ENCODE measurements at places on chromosomes 6 and 20. TPM values are rescaled to one million over a fixed set of nuclear protein-coding genes. Genes with fewer than 3 reads are reported as not detected.

- H3K27ac ChIP-seq = no peak overlapping the region
- DNase-seq = no peak
- H3K4me1 ChIP-seq = peaks cover 27% of the 10 kb centered on the region
These were observed 5.5 kb downstream of the ANKEF1 start for GRCh38 chr20:10040070-10040975.

GRCh38 chr6:150579611-150580010 is 20.1 kb upstream of the PLEKHG1 start:
- no peak for DNase-seq
- peaks cover under 1% of the 10 kb centered on the region for H3K4me1 ChIP-seq
- H3K27ac ChIP-seq = no peak overlapping the region
- H3K36me3 ChIP-seq = no peaks in the 10 kb centered on the region
- H3K27me3 ChIP-seq = peaks cover 7% of the 10 kb centered on the region

DNA sequence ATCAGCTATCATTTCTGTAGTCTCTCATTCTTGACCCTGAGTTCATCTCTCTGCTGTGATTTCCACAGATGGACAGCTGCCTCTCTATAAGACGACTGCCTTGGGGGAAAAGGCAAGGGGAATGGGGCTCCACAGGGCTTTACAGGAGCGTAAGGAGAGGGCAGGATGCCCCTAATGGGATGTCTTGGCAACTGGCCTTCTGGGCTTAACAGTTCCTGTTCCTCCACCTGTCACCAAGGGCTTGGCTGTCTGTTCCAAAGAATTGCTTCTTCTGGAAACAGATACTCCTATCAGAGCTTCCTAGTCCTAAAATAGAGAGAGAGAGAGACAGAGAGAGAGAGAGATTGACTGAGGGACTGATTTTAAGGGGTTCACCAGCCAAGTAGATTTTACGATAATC is 181.9 kb downstream of the TMEM200A start:
- no peak overlapping the region for H3K4me3 ChIP-seq
- DNase-seq = no peak
- no peaks in the 10 kb centered on the region for H3K4me1 ChIP-seq
- H3K36me3 ChIP-seq = peaks cover 5% of the 10 kb centered on the region

DNA sequence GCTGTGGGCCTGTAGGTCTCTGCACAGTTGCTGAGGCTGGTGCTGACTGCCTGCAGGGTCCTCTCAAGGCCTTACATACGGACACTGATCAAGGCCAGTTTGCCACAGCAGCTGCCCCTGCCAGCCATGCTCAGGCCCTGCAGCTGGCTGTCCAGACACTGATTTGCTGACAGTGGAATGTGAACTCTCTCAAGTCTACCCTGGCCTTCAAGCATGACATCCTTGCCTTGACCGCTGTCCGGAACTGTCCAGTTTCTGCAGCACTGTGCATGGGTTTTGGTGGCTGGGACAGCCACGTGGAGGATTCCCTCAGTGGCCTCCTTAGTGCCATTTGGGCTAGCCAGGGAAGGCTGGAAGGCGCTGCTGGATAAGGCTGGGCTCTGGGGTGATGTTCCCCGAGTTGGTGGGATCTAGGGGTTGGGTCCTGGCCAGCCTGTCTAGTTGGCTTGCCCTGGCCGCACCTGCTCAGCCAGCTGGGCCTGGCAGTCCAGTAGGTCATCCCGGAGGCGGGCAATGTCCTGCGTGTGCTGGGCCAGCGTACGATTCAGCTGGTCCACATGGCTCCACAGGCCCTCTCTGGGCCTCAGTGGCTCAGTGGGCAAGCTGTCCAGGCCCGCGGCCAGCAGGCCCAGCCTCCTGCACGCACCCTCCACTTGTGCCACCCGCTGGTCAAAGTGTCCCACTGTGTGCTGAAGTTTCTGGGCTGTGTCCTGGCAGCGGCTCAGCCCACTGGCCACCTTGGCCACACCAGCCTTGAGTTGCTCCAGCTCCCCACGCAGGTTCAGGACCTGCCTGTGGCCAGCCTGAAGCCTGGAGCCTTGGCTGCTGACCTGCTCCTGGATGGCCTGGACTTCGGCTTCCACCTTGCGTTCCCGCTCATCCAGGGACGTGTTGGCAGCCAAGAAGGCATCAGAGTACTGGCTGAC is 5.5 kb downstream of the EMILIN3 start:
- H3K27ac ChIP-seq = no peak overlapping the region
- no peaks in the 10 kb centered on the region for H3K4me1 ChIP-seq
- DNase-seq = no peak
- no peaks in the 10 kb centered on the region for H3K36me3 ChIP-seq

- H3K27me3 ChIP-seq = no peaks in the 10 kb centered on the region
- no peak for DNase-seq
- no peaks in the 10 kb centered on the region for H3K36me3 ChIP-seq
- no peak overlapping the region for H3K4me3 ChIP-seq
These were observed 426.9 kb downstream of the HTR1B start for GRCh38 chr6:77036400-77036799.

GRCh38 chr6:55772730-55773129 is 102.7 kb downstream of the BMP5 start:
- H3K4me1 ChIP-seq = no peaks in the 10 kb centered on the region
- no peaks in the 10 kb centered on the region for H3K27me3 ChIP-seq
- H3K27ac ChIP-seq = no peak overlapping the region
- no peaks in the 10 kb centered on the region for H3K36me3 ChIP-seq

Gene IRF4
- 95.1 TPM for total RNA-seq

Gene RIPOR2
- 181 TPM for total RNA-seq

Gene C20orf144
- total RNA-seq = 0.39 TPM

Gene PLCB1
- 6.2 TPM for total RNA-seq

Gene NKAPL
- total RNA-seq = not detected

Gene BANF2
- not detected for total RNA-seq
